CD4-positive, CD25-positive, alpha-beta regulatory T cell (primary cell): ENCODE measurements at places on chromosomes 1 and 21. TPM values are rescaled to one million over a fixed set of nuclear protein-coding genes. Genes with fewer than 3 reads are reported as not detected.

SH2D5 gene
- total RNA-seq = not detected

PLD5 gene
- not detected for total RNA-seq

DIO1 gene
- not detected for total RNA-seq

DYNLT5 gene
- not detected for total RNA-seq

FAM78B gene
- total RNA-seq = 0.30 TPM

SPATA1 gene
- total RNA-seq = 2.4 TPM

SMYD2 gene
- 30.9 TPM for total RNA-seq

C21orf91 gene
- total RNA-seq = 62.8 TPM

CFAP57 gene
- not detected for total RNA-seq

ESPN gene
- total RNA-seq = 3.7 TPM

KRTAP12-2 gene
- not detected for total RNA-seq

SMPDL3B gene
- 0.32 TPM for total RNA-seq

- DNase-seq = no peak
- H3K4me3 ChIP-seq = no peak overlapping the region
- peaks cover 16% of the 10 kb centered on the region for H3K4me1 ChIP-seq
Observed at GRCh38 chr1:247204177-247204647, 32.4 kb upstream of the ZNF124 start.

- DNase-seq = peak; percentile 61
- H3K27ac ChIP-seq = no peak overlapping the region
- no peaks in the 10 kb centered on the region for H3K36me3 ChIP-seq
- no peak overlapping the region for H3K4me3 ChIP-seq
- no peaks in the 10 kb centered on the region for H3K27me3 ChIP-seq
Observed at GRCh38 chr1:36322786-36323635, 434 bp downstream of the EVA1B start.
